Activated naive CD4-positive, alpha-beta T cell treated with anti-CD3 and anti-CD28 coated beads for 36 hours (primary cell): ENCODE measurements at places on chromosomes 13 and 19.

DNA sequence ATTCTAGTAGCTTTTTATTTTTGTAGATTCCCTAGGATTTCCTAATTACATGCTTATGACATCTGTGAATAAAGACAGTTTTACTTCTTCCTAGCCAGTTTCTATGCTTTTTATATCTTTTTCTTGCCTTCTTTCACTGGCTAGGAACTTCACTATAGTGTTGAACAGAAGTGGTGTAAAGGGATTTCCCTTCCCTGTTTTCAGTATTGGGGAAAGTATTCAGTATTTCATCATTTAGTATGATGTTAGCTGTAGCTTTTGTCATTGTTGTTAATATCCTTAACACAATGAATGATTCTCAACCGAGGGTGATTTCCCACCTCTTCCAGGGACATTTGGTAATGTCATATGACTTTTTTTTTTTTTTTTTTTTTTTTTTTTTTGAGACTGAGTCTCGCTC, 77.3 kb downstream of the SLC6A16 start:
- DNase-seq, result no peak

GRCh38 chr13:98927951-98928927, 49.6 kb downstream of the DOCK9 start:
- DNase-seq, result no peak

DNA sequence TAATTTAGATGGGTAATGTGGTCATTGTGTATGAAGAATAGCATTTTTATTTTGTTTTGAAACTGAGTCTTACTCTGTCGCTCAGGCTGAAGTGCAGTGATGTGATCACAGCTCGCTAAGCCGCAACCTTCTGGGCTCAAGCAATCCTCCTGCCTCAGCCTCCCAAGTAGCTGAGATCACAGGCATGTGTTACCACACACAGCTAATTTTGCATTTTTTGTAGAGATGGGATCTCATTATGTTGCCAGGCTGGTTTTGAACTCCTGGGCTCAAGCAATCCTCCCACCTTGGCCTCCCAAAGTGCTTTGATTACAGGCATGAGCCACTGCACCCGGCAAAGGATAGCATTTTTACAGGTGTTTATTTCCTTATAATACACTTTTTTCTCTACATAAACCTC, 36.6 kb downstream of the SERTM1 start:
- no peak for DNase-seq

DNA sequence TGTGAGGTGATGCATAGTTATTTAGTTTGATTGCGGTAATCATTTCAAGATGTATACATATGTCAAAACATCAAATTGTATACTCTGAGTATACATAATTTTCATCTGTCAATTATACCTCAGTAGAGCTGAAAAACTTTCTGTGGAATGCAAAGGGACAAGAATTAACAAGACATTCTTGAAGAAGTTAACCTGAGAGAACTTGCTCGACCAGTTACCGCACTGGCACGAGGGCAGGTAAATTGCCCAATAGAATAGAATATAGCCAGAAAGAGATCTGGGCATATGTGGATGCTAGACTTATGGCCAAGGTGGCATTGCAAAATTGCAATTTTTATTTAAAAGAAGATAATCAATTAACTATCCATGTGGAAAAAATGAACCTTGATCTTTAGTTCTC, 42.3 kb upstream of the GJB6 start:
- DNase-seq, result no peak

- no peak for DNase-seq
Measured at GRCh38 chr19:19900139-19900728, 512 bp upstream of the ZNF93 start.

GRCh38 chr13:113884821-113885220, 20.9 kb upstream of the GAS6 start:
- no peak for DNase-seq

GRCh38 chr13:109126891-109127641, 497.7 kb downstream of the MYO16 start:
- no peak for DNase-seq

- no peak for DNase-seq
Measured at GRCh38 chr13:44755872-44756271, 179.7 kb upstream of the TSC22D1 start.

DNA sequence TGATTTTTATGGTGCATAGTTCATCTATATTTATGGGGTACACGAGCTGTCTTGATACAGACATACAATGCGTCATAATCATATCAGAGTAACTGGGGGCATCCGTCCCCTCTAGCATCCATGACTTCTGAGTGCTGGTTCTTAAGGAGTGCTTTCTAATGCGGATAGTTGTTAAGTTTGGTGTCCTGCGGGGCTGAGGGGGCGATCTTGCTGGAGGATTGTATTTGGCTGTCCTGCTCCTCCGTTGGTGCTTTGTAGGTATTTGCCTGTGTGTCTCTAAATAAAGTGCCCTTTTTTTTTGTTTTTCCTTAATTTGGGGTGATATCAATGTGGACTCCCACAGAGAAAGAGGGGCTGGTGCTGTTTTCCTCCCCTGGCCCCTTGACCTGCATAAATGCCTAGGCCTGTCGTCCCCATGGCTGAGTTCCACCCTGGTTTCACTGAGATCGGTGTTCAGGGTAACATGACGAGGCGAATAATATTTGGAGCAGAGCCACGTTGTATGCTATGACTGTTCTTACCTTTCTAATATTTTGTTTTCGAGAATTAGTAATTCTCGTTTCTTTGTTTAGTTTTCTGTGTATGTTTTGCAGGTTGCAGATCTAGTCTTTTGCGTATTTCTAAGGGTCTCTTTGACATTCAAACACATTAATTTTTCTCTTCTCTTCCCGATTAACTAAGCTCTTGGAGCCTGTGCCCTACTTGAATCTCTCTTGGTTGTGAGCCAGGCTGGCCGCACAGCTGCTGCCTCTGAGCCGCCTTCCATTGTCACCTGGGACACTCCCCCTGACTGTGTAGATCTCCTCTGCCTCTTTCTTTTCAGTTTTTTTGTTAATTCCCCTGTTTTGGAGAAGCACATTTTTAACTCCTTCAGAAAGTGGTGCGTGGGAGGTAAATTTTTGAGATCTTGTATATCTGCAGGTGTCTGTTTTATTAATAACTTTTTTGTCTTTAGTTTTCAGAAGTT, 100.3 kb downstream of the ARHGEF7 start:
- DNase-seq, result no peak

- peak; percentile 33 for DNase-seq
Measured at GRCh38 chr19:38657633-38658222, 10.3 kb downstream of the ACTN4 start.

- DNase-seq, result no peak
Measured at GRCh38 chr13:21661097-21661909, 9.6 kb upstream of the FGF9 start.

DNA sequence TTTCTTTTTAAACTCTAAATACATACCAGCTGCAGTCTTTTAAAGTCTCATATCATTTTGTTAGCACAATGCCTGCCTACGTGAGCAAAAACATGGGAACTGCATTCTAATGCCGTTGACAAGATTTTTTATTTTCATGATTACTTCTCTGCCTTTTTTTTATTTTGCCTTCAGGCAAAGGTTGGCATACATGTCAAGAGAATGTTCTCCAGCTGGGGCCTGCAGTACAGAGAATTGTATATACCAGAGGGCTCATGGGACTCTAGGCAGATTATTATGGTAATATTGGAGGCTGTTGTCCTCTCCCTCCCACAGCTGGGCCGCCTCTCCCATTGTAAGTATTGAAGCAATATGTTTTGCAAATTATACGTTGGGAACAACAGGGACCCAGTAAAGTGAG, 53.9 kb upstream of the OBI1 start:
- no peak for DNase-seq

- no peak for DNase-seq
Measured at GRCh38 chr19:18443831-18444230, 5.9 kb upstream of the ISYNA1 start.

DNA sequence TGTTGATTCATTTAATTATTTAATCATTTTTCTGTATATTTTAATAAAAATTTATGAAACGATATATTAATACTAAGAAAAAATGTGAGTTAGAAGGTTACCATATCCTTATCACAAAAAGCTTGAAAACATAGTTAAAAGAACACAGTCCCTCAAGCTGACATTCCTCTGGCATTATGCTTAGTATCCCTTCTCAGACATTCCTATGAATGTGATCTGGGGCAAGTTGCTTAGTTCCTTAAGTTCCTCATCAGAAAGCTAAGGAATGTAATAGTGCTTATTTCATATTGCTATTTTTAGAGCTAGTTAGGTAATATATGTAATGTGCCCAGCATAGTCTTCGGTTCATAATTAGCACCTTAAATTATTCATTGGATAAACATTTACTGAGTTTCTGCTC, 122.8 kb downstream of the MTUS2 start:
- no peak for DNase-seq

DNA sequence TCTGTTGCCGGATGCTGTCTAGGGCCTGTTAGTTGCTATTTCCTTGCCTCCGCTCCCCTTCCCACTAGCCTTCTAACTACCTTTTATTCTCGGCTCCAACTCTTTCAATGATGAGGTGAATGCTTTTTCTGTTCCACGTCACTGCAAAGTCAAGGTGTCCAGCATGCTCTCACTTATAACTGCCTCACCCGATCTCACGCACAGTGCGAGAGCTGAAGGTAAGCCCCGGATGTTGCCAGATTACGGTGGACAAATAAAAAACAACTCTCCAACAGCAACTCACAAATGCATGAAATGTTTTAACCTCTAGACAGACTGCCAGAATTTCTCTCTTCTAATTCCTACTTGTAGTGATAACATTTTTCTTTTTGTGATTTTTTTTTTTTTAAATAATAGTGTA, 169.9 kb downstream of the STK24 start:
- no peak for DNase-seq

- no peak for DNase-seq
Measured at GRCh38 chr13:21917086-21918015, 246.5 kb downstream of the FGF9 start.

GRCh38 chr19:16037424-16038195, 38.7 kb upstream of the TPM4 start:
- DNase-seq, result no peak
